ENCODE measurements at places on chromosomes 11 and 22.

- no peak for DNase-seq
Observed at GRCh38 chr11:102929166-102929565, 26.4 kb downstream of the MMP13 start.

- DNase-seq = no peak
Observed at GRCh38 chr22:44618400-44618799, 83.6 kb upstream of the PRR5 start.

GRCh38 chr11:39255648-39256047 is 2203.8 kb downstream of the LRRC4C start:
- no peak for DNase-seq

DNA sequence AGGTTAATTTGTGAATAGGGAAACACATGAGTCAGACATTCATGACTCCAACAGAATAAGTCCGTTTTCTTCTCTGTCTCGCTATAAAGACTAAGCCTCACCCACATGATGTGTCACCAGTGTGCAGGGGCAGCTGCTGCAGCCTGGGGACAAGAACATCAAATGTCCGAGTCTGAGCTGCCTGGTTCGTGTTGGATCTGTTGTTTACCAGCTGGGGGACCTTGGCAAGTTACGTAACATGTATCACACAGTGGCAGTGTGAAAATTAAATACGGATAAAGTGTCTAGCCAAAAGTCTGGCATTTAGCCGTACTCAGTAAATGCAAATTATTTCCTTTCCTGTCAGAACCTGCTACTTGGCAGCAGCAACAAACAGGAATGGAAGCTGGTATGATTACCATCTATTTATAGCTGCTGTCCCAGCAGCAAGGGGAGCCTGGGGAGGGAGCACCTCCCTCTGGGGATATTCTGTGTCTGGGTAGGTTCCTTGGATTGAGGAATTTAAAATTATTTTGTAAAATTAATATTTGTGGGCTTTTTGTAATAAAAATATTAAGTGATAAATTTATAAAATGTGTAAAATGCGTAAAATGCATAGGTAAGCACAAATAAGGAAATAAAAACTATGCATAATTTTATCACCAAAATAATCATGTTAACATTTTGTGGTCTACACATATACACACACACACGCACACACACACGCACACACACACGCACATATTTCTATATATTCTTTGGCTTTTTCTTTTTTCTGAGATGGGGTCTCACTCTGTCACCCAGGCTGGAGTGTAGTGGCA is 1.3 kb upstream of the CLDN25 start:
- peak; percentile 30 for DNase-seq

GRCh38 chr11:88043149-88043548 is 132.1 kb downstream of the RAB38 start:
- DNase-seq = no peak

- DNase-seq = peak; percentile 24
Observed at GRCh38 chr11:66459138-66459778, 7.4 kb upstream of the PELI3 start.

DNA sequence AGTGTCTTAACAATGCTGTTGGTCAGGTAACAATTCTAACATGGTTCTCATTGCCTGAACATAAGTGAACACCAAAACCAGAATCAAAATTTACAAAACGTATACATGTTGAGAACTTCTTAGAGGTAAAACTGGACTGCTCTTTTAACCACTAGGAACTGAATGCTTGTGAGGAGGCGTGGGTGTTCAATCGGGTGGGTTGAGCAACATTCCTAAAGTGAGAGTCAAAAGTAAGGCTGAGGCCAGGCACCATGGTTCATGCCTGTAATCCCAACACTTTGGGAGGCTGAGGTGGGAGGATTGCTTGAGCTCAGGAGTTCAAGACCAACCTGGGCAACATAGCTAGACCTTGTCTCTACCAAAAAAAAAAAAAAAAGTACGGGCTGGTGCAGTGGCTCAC is 11.5 kb downstream of the PPME1 start:
- DNase-seq = peak; percentile 39

DNA sequence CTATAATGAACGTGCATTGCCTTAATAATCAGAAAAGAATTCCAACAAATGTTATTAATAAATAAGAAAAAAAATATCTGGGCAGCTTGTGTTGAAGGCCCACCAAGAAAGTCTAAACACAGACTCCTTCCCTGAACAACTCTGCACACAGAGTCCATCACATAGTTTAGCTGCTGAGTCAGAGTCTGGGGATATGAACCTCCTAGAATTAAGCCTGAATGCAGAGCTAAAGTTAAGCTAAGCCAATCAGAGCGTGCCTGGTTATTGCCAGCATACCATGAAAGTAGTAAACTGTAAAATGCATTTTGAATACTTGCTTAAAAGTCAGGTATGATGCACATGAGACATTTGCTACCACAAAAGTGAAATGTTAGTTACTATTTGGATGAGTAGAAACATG is 25.6 kb upstream of the TENM4 start:
- DNase-seq = peak; percentile 79

- peak; percentile 5 for DNase-seq
Observed at GRCh38 chr11:77309401-77310085, 8.1 kb upstream of the GDPD4 start.

DNA sequence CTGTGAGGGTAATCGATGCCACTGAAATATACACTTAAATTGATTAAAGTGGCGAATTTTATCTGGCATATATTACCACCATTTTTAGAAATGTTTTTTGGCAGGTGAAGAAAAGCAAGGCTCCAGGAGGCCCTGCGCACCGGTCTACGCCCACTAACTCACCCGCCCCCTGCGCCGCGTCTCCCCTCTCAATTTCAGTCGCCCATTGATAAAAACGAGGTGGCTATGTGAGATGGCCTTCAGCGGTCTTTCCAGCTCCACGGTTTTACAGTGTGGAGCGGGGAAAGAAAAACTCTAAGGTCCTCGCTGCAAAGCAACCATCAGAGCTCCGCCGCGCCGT is 602 bp upstream of the AQP11 start:
- DNase-seq = no peak

GRCh38 chr22:19844377-19845053 is 10.2 kb downstream of the GNB1L start:
- DNase-seq = peak; percentile 35

GRCh38 chr11:10770626-10771254 is 19.7 kb downstream of the CTR9 start:
- DNase-seq = peak; percentile 54

DNA sequence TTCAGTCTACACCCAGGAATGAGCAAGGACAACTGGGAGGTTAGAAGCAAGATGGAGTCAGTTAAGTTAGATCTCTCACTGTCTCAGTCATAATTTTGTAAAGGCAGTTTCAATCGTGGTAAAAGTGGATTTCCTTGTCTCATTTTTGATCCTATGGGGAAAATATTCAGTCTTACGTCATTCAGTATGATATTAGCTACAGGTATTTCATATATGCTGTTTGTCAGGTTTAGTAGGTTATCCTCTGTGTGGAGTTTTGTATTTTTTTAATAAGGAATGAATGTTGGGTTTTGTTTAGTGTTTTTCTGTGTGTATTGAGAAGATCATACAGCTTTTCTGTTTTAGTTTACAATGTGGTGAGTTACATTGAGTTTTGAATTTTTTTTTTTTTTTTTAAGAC is 11.8 kb downstream of the SPECC1L start:
- DNase-seq = no peak

DNA sequence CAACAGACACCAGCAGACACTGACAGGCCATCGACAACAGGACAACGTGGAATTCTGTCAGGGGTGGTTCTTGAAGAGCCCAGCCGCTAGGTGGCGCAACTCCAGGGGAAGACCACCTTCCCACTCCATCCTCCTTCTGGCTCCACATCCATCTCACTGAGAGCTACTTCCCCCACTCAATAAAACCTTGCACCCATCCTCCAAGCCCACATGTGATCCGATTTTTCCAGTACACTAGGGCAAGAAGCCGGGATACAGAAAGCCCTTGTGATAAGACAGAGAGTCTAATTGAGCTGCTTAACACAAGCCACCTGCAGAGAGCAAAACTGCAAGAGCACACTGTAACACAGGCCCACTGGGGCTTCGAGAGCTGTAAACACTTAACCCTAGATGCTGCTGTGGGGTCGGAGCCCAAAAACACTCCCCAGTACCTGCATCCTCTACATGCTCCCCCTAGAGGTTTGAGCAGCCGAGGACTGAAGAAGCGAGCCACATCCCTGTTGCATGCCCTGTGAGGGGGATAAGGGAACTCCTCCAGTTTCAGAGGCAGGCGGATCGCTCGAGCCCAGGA is 11.5 kb upstream of the RAB39A start:
- no peak for DNase-seq

DNA sequence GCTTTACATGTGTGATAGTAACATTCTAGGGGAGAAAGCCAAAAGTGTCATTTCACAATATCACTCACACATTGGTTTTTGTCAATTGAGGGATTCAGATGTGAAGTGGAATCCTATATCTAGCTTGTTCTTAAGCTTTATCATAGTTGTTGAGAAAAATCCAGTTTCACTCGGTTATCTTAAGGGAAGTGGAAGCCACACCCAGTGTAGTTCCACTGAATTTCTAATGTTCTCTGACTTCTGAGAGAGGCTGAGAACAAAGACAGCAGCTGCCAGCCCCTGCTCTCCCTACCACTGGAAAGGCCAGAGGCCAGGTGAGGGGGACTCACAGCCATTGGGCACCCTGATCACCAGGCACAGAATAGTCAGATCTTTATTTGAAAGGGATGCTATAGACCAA is 53.7 kb downstream of the THAP12 start:
- no peak for DNase-seq

GRCh38 chr22:37626144-37626543 is 13.3 kb upstream of the SH3BP1 start:
- DNase-seq = peak; percentile 67

All from iris pigment epithelial cell (primary cell).